ENCODE measurements at places on chromosomes 5 and 9. TPM values are rescaled to one million over a fixed set of nuclear protein-coding genes. Genes with fewer than 3 reads are reported as not detected.

- DNase-seq = no peak
Measured at GRCh38 chr9:6096821-6097220, 81.4 kb upstream of the RANBP6 start.

DNA sequence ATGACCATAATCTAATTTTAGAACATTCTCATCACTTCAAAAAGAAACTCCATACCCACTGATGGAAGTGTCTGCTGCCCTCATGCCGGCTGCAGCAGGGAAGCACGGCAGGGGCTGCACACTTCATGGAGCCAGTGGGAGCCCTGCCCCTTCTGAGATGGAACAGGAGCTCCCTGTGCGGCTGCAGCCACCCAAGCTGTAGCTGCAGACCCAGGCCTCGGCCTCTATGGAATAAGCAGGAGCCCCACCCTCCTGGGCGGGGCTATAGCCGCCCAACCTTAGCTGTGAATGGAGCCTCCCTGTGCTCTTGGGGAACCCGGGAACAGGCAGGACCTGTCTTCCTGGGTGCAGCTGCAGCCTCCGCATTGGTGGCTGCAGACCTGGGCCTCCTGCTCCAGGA, 128.5 kb downstream of the NUDT12 start:
- no peak for DNase-seq

GRCh38 chr5:96718635-96719077, 56.5 kb downstream of the CAST start:
- DNase-seq = no peak

GRCh38 chr9:85053206-85053786, 383.8 kb downstream of the NTRK2 start:
- DNase-seq = no peak

- DNase-seq = no peak
Measured at GRCh38 chr5:69099302-69099701, 5.5 kb downstream of the SLC30A5 start.

GRCh38 chr5:74595143-74595925, 45.2 kb downstream of the ENC1 start:
- DNase-seq = peak; percentile 92

- no peak for DNase-seq
Measured at GRCh38 chr5:173281910-173282309, 46.3 kb downstream of the STC2 start.

- no peak for DNase-seq
Measured at GRCh38 chr5:1029945-1030625, 21.5 kb downstream of the NKD2 start.

- DNase-seq = no peak
Measured at GRCh38 chr5:126501448-126501847, 78.2 kb downstream of the GRAMD2B start.

- DNase-seq = peak; percentile 82
Measured at GRCh38 chr9:81686614-81687520, 2.5 kb downstream of the TLE1 start.

DNA sequence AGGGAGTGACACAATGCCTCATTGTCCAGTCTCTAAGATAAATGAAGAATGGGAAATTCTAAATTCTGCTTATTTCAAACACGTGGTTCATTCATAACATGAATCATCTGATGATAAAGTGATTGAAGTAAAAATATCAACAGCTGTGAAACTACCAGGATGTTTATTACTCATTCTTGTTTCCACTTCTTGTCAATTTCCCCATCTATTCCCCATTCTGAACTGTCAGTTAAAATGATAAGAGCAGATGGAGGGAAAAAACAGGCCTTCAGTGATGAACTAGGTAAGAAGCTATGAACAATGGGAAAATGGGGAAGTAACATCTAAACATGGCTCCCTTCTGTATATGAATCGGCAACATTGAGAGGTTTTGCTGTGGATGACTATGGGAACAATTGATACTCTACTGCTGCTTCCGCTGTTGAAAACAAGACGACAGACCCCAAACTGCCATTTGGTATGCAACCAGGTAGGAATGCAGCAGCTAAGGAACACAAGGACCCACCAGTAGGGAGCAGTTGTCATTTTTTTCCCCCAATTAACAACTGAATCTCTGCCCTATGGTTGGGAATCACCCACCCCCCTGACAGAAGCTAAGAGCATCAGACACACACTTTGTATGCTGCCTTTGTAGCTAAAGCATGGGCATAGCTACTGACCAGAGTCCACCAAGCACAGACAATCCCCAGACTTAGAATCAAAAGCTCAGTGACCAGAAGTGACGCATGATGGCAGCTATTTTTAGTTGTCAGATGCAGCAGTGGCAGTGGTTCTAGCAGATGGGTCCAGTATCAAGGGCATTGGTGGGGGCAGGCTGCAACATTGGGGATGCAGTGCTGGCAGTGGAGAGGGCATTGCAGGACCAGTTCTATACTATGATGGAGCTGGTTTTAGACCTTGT, 52.9 kb upstream of the ZNF366 start:
- peak; percentile 54 for DNase-seq

GRCh38 chr5:111254613-111255012, 30.4 kb downstream of the CAMK4 start:
- no peak for DNase-seq

- DNase-seq = no peak
Measured at GRCh38 chr5:1546556-1546955, 22.8 kb upstream of the LPCAT1 start.

DNA sequence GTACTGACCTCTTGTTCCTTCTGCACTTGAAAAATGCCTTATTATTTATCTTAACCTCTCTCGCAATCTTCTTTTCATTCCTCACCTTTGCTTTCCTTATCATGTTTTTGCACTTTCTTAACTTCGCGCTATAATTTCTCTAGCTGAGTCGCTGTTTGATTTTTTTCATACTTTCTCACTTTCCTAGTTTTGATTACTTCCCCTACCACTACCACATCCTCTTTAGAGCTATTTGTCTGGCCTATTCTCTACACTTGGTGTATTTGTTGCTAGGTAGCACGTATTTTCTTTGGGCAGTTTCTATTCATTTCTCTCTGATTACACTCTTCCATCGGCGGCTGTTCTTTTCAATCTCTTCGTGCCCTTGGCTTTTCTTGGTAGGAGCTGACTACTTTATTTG, 611.8 kb downstream of the BNC2 start:
- no peak for DNase-seq

- peak; percentile 10 for DNase-seq
Measured at GRCh38 chr5:33969572-33970452, 14.7 kb downstream of the SLC45A2 start.

- DNase-seq = no peak
Measured at GRCh38 chr5:39558541-39558940, 133.8 kb upstream of the DAB2 start.

GRCh38 chr5:8729437-8729836, 816.4 kb downstream of the SEMA5A start:
- DNase-seq = no peak

- no peak for DNase-seq
Measured at GRCh38 chr5:132072528-132072927, 1.1 kb upstream of the CSF2 start.

- DNase-seq = no peak
Measured at GRCh38 chr5:76938177-76938576, 14.7 kb upstream of the CRHBP start.

GRCh38 chr9:6461619-6462018, 48.6 kb downstream of the UHRF2 start:
- DNase-seq = no peak

- no peak for DNase-seq
Measured at GRCh38 chr5:158812408-158812807, 287.3 kb downstream of the EBF1 start.

DNA sequence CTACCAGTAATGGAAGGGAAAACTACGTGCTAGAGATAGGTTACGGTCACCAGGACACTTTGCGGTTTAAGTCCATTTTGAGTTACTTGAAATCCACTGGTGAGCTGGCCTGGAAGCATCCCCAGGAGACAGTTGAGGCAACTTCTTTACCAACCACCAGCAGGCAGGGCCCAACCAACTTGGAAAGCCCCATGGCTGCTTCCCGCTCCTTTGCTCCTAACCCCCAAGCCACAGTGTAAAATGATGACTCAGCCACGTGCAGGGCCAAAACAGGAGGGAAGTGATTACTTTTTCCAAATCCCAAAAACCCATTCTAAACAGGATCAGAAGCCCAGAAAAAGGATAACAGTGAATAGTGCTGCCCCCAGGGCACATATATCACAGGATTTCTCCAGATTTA, 87.4 kb downstream of the PAX5 start:
- DNase-seq = no peak

- DNase-seq = no peak
Measured at GRCh38 chr5:157961896-157962590, 103.1 kb upstream of the CLINT1 start.

GRCh38 chr9:88272986-88273385, 115.3 kb upstream of the SPIN1 start:
- no peak for DNase-seq

The DMRT3 gene
- not detected for total RNA-seq

The FBXO4 gene
- 8.7 TPM for total RNA-seq

The FOXE1 gene
- total RNA-seq = not detected

The AIF1L gene
- 64.6 TPM for total RNA-seq

The FRMD3 gene
- 17.2 TPM for total RNA-seq

The KCNV2 gene
- total RNA-seq = not detected

The IL13 gene
- not detected for total RNA-seq

The EDIL3 gene
- 8.6 TPM for total RNA-seq

The UBAP2 gene
- total RNA-seq = 14.0 TPM

Data from pulmonary artery endothelial cell (primary cell).